ENCODE measurements at places on chromosomes 3 and 15. TPM values are rescaled to one million over a fixed set of nuclear protein-coding genes. Genes with fewer than 3 reads are reported as not detected.

DNA sequence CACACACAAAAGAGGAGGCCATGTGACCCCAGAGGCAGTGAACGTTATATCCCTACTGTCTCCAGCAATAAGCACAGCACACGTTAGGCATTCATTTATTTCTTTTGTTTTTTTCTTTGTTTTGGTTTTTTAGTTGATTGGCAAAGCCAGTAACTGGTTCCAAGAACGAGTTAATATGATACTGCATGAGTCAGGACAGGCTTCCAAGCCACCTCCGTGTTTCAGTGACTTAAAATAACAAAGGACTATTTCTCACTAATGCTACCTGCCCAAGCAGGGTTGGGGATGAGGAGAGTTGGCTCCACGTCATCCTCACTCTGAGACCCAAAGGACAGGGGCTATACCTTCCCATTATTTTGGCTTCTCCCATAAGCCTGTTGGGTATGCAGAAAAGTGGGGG, 130.5 kb downstream of the ST8SIA2 start:
- DNase-seq = no peak

GRCh38 chr3:39052583-39052982, 767 bp downstream of the WDR48 start:
- DNase-seq = no peak

GRCh38 chr3:97340940-97341339, 423.6 kb upstream of the ARL6 start:
- no peak for DNase-seq

- no peak for DNase-seq
Measured at GRCh38 chr15:25545017-25545416, 106.2 kb upstream of the UBE3A start.

- DNase-seq = no peak
Measured at GRCh38 chr15:90003736-90004135, 2.6 kb downstream of the ZNF710 start.

GRCh38 chr3:160196511-160197104, 28.6 kb upstream of the C3orf80 start:
- no peak for DNase-seq

DNA sequence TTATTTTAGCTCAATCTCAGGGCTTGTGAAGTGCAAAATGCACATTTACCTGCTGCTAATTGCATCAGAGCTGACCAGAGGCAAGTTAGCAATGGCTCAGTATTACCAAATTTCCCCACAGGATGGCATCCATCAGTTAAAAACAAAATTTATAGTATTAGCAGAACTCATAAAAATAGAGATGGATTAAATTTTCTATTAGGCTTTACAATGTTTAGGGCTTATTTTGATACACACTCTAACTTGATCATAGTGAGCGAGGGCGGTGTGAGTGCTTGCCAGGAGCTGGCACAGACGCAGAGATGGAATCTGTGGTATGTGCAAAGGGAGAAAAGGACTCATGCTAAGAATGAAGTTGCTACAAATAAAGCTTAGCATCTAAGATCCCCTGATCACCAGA, 241.0 kb downstream of the NSUN3 start:
- no peak for DNase-seq

- DNase-seq = no peak
Measured at GRCh38 chr3:73727854-73728253, 103.1 kb upstream of the PDZRN3 start.

- DNase-seq = no peak
Measured at GRCh38 chr3:48270306-48270705, 29.4 kb downstream of the ZNF589 start.

The PPP2R3A gene
- 0.15 TPM for total RNA-seq

DNA sequence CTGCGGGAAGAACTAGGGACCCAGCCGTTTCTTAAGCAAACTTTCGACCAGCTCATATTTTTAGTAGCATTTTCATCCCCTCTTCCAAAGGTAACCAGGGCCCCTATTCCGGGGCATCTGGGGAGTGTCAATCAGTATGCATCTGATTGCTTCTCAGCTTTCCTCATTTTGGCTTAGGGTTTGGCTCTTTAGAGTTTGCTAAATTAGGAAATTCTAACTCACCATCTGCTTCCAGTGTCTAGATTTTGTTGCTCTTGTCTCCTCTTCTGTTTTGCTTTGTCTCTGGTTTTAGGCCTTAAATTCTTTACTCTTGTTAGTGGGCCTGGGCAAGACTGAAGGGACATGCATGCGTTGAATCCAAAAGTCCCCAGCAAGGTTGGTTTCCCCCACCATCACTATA, 9.6 kb upstream of the ABTB1 start:
- DNase-seq = no peak

The BNC1 gene
- not detected for total RNA-seq

The LSMEM2 gene
- not detected for total RNA-seq

GRCh38 chr15:80090879-80091503, 31.5 kb downstream of the ZFAND6 start:
- DNase-seq = no peak

The CEP70 gene
- total RNA-seq = 2.4 TPM

DNA sequence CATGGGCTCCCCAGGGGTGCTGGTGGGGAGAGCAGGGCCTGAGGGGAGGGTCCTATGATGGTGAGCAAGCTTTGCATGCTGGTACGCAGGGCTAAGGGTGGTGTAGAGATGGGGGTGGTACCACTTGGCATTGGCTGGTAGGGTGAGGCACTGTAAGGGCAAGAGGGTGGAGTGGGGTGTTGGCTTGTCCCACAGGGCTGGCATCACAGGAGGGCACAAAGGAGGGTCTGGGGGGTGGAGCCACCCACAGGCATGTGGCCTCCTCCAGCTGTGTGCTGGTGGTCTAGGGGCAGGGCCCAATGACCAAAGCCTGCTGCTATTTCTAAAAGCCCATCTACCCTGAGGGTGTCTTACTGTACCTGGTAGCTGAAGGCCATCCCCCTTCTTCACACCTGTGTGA, 65.2 kb upstream of the SEC13 start:
- no peak for DNase-seq

The CCR5 gene
- total RNA-seq = 5.8 TPM

DNA sequence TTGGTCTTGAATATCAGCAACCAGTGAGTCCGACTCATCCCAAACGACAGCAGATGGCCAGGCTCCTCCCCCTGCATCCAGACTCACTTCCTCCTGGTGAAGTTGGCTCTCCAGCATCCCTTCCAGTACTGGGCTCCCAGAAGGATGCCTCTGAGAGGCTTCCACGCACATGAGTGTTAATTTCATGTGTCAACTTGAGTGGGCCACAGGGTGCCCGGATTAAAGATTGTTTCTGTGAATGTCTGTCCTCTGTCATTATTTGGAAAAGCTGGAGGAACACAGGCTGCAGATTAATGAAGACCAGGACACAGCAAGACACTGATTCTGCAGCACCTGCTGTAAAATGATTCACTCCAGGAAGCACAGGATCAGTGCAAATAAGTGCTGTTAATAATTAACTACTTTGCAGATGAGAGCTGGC, 99.8 kb downstream of the ATP10A start:
- DNase-seq = no peak

- no peak for DNase-seq
Measured at GRCh38 chr3:53167418-53168174, 6.6 kb downstream of the PRKCD start.

DNA sequence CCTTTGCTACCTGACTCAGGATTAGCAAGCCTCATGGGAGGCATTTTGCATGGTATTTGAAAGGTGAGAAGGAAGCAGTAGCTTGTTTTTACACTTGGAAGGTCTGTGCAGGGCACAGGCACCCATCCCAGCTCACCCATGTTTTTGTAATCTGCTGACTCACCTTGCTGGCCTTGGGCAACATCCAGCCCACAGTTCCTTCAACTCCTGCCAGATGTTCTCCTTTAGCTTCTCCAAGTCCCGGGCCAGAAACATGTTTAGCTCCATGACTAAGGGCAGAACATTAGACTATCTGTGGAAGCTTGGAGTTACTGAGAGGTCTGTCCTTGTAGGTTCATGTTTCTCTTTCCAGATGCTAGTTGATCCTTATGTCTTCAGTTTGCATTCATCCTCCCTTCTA, 12.4 kb upstream of the ZNF770 start:
- DNase-seq = no peak

The DNAJA4 gene
- total RNA-seq = 68.4 TPM

The PCLAF gene
- total RNA-seq = 58.6 TPM

DNA sequence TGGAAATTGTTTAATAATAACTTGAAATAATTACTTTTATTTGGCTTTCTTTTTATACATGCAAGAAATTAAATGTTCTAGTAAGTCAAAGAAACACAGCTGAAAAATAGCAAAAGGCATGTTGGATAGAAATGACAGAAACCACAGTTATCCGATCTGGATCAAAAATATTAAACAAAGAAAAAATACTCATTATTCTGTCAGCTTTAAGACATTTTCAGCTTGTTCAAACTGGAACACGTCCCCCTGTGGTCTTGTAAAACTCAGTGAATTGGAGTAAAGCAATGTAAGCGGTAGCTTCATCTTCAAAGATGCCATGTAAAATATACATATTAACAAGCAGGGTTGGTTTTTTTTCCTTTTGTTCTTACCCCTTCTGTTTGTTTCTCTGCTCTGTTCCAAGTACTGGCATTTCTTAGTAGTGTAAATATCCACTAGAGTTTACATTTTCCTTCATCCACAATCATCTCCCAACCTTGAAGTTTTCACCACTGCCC, 223.4 kb downstream of the IGSF11 start:
- DNase-seq = no peak

- no peak for DNase-seq
Measured at GRCh38 chr3:138200424-138200823, 13.3 kb downstream of the ARMC8 start.

DNA sequence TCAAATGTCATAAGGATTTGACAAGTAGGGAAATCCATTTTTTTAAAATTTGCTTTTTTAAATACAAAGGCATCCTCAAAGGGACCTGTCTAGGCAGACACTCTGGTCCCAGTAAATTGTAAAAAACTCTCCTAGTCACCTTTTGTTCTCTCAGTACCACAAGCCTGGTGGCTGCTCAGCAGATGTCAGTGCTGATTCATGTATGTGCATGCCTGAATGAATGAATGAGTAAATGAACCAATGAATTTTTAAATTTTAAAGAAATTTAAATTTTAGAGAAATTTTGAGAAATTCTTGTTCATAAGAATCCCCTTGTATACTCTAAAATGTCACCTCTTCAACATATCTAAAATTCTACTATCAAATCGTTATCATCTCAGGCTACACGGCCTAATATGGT, 199.5 kb downstream of the TLE3 start:
- DNase-seq = no peak

The GHSR gene
- not detected for total RNA-seq

Data from activated T-helper 1 cell treated with anti-CD3 and anti-CD28 coated beads, Interleukin-12 subunit alpha, Interleukin-12 subunit beta, Interleukin-2, Interleukin-4 antibody, amounts not matched to agents 30 ng/mL and 10 ng/mL and 1 ng/mL, durations not matched to agents 14 hours and 24 hours and 36 hours (primary cell).